ENCODE measurements at places on chromosomes 5 and 9.

DNA sequence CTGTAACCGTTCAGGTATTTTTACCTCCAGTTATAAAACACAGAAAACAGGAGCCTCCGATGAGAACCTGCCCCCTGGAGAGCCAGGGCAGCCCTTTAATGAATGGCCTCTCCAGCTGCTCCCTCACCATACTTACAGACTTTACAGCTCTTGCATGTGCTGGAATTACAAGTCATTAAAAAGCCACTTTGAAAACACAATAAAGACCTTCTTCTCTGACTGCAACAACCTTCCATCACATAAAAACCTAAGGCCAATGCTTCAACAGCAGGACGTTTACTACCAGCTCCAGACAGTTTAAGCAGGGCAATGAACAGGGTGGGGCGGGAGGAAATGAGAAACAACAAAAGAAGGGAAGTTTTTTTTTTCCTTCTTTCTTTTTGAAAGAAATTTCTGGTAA, 213.8 kb downstream of the MLLT3 start:
- DNase-seq, result no peak

- DNase-seq, result no peak
Observed at GRCh38 chr5:24644761-24645160, at the start of gene CDH10. Gene CDH10, minus strand, starts transcription at chr5:24644978. Its CDS starts 51,488 bp downstream, at chr5:24593490.

DNA sequence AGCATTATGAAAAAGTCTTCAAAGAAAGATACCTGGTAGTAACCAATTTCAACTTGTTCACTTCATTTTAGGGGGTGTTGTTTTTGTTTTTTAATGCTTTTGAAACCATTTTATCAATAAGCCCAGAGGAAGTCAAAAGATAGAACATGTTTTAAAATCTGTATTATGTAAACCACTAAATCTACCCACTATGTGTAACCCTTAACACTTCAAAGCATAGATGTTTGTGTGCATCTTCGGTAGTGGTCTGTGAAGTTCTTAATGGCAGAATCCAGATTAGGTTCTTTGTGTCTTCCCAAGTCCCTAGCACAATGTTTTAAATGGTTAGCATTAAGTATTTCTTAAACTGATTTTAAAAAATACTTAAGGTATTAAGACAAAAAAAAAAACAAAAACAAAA, 6.3 kb downstream of the PLAA start:
- DNase-seq, result no peak

- no peak for DNase-seq
Observed at GRCh38 chr9:32837551-32838058, 54.3 kb downstream of the TMEM215 start.

DNA sequence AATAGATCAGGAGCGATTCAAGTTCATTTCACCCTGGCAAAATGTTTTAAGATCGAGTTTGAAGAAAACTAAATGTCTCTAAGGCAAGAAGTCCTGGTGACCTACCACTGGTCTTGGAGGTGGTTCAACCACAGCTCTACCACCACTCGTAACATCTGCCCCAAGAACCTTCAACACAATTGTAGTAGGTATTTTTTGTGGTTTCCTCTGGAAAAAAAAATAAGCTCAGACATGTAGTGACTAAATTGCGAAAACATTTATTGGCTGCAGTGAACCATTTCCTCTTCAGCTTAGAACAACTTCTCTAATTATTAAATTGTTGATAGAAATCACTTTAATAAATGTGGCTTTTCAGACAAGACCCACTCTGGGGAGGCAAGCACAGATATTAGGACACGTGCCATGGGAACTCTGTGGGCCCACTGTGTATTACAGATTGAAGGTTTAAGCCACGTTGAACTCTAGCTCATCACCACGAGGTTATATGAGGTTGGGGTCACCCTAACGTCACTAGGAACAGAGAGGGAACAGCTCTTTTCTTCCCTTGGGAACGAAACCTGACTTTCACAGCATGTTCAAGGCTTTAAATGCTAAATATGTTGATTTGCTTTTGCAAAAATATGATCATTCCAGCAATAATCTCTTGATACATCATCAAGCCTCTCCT, 142.9 kb downstream of the HSD17B3 start:
- no peak for DNase-seq

DNA sequence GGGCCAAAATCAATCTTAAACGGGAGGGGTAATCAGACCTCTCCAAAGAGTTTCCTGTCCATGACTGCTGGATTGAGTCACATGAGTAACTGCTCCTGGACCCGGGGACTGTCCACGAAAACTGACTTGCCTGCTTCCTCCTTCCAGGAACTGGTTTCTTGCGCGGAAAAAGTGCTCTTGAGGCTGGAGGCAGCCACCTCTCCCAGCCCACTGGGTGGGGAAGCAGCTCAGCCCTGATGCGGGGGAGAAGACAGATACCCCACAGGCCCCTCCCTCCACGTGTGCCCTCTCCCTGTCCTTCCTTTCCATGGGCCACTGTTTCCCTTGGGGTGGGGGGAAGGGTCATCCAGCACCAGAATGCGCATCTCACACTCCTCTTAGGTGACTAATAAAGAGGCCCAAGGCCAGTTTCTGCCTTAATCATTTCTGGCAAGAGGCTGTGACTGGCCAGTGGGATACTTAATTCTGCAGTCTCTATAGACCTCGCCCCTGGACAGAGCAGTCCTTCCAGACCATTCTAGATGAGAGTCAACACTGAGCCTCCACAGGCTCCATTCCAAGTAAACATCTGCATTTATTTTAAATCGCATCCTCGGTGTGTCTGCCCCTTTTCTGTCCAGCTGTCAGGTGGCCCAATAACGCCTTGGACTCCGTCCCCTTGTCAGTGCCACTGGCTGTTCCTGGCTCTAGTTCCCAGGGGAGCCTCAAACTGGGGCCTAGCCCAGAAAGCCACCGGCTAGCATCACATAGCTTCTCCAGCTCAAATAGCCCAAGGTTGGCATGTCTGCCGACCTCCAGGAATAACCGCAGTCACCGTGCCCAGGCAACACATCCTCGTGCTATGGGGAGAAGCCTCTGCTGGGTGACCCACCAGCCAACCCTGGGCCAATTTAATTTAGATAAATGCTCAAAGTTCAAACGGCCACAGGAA, 12.0 kb downstream of the REXO4 start:
- no peak for DNase-seq

DNA sequence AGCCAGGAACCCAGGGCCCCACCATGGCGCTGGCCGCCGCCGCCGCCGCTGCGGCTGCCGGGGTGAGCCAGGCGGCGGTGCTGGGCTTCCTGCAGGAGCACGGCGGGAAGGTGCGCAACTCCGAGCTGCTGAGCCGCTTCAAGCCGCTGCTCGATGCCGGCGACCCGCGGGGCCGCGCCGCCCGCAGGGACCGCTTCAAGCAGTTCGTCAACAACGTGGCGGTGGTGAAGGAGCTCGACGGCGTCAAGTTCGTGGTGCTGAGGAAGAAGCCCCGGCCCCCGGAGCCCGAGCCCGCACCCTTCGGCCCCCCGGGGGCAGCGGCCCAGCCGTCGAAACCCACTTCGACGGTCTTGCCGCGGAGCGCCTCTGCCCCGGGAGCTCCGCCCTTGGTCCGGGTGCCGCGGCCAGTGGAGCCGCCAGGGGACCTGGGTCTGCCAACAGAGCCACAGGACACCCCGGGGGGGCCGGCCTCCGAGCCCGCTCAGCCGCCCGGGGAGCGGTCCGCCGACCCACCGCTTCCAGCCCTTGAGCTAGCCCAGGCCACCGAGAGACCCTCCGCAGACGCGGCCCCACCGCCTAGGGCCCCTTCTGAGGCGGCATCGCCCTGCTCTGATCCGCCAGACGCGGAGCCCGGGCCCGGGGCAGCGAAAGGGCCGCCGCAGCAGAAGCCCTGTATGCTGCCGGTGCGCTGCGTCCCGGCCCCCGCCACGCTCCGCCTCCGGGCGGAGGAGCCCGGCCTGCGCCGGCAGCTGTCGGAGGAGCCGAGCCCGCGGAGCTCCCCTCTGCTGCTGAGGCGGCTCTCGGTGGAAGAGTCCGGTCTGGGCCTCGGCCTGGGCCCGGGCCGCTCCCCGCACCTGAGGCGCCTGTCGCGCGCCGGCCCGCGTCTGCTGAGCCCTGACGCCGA, 749 bp downstream of the SOWAHA start:
- peak; percentile 32 for DNase-seq

- DNase-seq, result no peak
Observed at GRCh38 chr5:132475497-132475882, 15.1 kb downstream of the IRF1 start.

GRCh38 chr5:152514827-152515397, 109.8 kb upstream of the NMUR2 start:
- DNase-seq, result no peak

- no peak for DNase-seq
Observed at GRCh38 chr9:123792501-123792900, 137.4 kb downstream of the DENND1A start.

DNA sequence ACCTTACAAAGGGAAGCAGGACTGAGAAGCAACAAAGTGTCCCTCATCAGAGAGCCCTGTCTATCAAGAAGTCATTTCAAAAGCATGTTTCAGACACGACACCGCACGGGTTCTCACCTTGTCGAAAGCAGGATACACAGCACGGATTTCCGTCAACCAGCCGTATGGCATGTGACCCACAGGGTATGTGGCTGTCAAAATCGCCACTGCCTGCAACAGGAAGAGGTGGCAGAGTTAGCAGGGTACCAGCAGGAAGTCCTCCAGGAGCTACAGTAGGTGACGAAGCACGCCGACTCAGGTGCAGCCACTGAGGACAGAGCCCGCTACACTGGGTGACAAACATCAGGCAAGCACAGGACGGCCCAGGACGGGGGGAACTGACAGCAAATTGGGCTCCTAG, 81.2 kb downstream of the OTULIN start:
- no peak for DNase-seq

DNA sequence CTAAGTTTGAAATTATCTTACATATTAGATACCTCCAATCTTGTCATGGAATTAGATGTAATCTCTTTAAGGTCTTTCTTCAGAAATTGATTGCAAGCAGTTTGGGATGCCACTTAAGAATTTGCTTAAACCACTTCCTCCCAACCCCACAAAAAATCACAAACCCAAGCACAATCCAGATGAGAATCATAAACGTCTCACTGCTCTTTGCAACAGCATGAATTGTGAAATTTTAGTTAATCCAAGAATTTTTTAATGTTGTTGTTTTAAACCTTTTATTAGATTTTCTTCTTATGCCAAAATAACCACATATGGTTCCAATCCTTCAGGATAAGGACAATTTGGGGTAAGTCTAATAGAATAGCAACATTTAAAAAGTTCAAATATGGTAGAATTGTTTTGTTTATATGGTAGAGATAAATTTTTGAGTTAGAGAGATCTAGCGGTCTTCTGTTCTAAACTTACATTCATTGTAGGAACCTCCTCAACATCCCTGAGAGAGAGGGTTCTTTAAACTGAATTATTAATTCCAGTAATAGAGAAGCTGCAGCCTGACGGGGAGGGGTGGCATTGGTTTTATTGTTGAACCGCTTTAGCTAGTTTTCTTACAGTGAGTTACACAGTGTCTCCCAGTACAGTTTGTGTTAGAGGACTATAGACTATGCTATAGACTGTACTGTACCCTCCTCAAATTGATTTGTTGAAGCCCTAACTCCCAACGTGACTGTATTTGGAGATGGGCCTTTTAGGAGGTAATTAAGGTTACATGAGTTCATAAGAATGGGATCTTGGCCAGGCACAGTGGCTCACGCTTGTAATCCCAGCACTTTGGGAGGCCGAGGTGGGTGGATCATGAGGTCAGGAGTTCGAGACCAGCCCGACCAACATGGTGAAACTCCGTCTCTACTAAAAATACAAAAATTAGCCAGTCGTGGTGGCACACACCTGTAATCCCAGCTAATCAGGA, 24.8 kb upstream of the IL6ST start:
- no peak for DNase-seq

GRCh38 chr9:134617836-134618162, 23.8 kb upstream of the COL5A1 start:
- no peak for DNase-seq

GRCh38 chr9:107425101-107426025, 64.2 kb downstream of the KLF4 start:
- DNase-seq, result peak; percentile 14

DNA sequence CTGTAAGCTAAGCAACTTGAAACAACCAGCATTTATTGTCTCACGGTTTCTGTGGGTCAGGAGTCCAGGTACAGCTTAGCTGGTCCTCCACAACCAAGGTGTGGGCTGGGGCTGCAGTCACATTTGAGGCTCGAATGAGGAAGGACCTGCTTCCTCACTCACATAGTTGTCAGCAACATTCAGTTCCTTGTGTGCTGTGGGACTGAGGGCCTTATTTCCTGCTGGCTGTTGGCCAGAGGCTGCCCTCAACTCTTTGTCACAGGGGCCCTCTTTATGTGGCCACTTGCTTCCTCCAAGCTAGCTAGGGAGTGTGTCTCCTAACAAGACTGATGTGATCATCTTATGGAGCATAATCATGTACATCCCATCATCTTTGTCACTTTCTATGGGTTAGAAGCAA, 29.2 kb upstream of the SEMA4D start:
- DNase-seq, result no peak

All from T-helper 2 cell (primary cell).